ENCODE measurements at places on chromosomes 6 and 20. TPM values are rescaled to one million over a fixed set of nuclear protein-coding genes. Genes with fewer than 3 reads are reported as not detected.

DNA sequence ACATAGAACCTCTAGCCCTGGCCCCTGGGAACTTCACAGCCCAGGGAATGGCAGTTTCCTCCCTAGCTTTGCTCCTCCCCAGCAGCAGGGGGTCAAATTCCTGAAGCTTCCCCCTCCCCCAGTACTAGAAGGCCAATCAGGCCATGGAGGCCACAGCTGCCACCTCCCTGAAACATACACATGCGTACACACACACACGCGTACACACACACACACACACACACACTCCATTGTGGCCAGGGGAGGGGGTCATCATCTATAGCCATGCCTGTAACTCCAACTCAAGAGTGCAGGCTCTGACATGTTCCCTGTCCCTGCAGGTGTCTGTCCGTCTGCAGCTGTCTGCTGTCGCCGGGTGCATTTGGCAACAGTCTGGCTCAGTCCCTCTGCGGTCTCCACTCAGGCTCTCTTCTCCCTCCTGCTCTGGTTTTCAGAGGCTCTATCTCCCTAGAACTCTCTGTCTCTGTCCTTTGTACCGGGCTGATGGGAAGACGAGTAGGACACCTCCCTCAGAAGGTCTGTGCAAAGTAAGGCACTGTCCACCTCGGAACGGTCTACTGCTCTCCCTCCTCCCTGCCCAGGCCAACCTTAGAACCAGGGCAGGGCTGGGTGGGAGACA lies 1.4 kb downstream of the LRFN2 start:
- H3K27ac ChIP-seq: no peak overlapping the region
- H3K36me3 ChIP-seq: no peaks in the 10 kb centered on the region
- peaks cover 45% of the 10 kb centered on the region for H3K27me3 ChIP-seq
- H3K4me1 ChIP-seq: peaks cover 10% of the 10 kb centered on the region
- H3K4me3 ChIP-seq: no peak overlapping the region
- no peak for DNase-seq

- peaks cover 3% of the 10 kb centered on the region for H3K27me3 ChIP-seq
- H3K4me1 ChIP-seq: no peaks in the 10 kb centered on the region
- no peak for DNase-seq
- H3K36me3 ChIP-seq: no peaks in the 10 kb centered on the region
- no peak overlapping the region for H3K4me3 ChIP-seq
- H3K27ac ChIP-seq: no peak overlapping the region
These were observed 177.8 kb downstream of the EDN1 start for GRCh38 chr6:12467706-12468670.

TMEM30A gene
- 60.1 TPM for total RNA-seq

EYA2 gene
- total RNA-seq: 0.15 TPM

DNA sequence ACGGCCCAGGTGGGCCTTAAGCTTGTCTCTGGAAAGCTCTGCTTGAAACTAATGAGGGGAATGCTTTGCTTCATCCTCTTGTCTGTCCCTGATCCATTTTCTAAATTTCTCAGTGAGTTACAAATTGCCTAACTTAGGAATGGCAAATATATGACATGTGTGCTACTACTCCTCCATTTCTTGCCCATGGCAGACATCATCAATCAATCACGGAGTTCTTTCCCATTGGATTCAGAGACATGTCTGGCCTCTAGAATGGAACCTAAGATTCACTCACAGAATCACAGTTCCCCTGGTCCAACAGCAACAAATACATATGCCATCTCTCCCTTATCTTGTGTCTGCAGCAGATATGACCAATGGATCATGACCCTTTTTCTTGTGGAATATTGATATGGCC lies 6.6 kb upstream of the BPIFB4 start:
- H3K27me3 ChIP-seq: no peaks in the 10 kb centered on the region
- H3K27ac ChIP-seq: no peak overlapping the region
- DNase-seq: no peak
- H3K36me3 ChIP-seq: no peaks in the 10 kb centered on the region
- H3K4me3 ChIP-seq: no peak overlapping the region

- H3K27ac ChIP-seq: peak overlapping the region; percentile 34
- H3K4me1 ChIP-seq: peaks cover 2% of the 10 kb centered on the region
- no peaks in the 10 kb centered on the region for H3K27me3 ChIP-seq
- peak; percentile 32 for DNase-seq
These were observed 2177.4 kb upstream of the DEFB115 start for GRCh38 chr20:29079769-29080690.

AVP gene
- total RNA-seq: not detected

GRCh38 chr6:141833001-141833655 lies 299.6 kb upstream of the GJE1 start:
- no peaks in the 10 kb centered on the region for H3K27me3 ChIP-seq
- no peak overlapping the region for H3K4me3 ChIP-seq
- DNase-seq: no peak
- H3K4me1 ChIP-seq: no peaks in the 10 kb centered on the region
- H3K27ac ChIP-seq: no peak overlapping the region

Measured in activated CD4-positive, alpha-beta memory T cell treated with anti-CD3 and anti-CD28 coated beads, Interleukin-2, amount 10 ng/mL, durations not matched to agents 7 days and 5 days (primary cell).